ENCODE measurements at places on chromosomes 6 and 20.

GRCh38 chr6:42921801-42922200, 5.9 kb downstream of the PTCRA start:
- no peak for DNase-seq

DNA sequence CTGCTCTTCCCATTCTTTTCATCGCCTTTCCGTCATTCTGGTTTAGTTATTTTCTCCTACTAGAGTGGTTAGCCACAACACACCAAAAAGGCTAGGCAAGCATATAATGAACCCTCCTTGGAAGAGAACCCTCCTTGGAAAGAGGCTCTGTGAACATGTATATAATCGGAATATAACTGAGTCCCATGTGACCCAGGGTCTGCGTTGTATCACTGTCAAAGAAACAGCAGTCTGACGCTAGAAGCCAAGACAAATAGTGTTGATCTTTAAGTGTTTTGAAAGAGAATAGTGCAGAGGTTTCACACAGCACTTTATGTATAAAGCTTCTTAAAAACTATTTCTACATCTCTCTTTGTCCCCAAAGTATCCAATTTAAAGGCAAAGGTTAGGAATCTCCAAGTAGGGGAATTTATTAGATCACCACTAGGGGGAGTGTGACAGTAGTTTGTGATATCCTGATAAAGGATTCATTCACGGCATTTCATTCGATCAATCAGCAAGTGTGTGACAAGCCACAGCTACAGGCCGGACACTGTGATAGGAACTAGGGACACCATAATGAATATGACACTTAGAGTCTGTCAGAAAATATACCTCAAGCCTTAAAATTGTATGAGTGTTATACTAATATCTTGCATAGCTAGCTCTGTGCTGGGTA, 395.3 kb downstream of the CD109 start:
- DNase-seq = no peak

DNA sequence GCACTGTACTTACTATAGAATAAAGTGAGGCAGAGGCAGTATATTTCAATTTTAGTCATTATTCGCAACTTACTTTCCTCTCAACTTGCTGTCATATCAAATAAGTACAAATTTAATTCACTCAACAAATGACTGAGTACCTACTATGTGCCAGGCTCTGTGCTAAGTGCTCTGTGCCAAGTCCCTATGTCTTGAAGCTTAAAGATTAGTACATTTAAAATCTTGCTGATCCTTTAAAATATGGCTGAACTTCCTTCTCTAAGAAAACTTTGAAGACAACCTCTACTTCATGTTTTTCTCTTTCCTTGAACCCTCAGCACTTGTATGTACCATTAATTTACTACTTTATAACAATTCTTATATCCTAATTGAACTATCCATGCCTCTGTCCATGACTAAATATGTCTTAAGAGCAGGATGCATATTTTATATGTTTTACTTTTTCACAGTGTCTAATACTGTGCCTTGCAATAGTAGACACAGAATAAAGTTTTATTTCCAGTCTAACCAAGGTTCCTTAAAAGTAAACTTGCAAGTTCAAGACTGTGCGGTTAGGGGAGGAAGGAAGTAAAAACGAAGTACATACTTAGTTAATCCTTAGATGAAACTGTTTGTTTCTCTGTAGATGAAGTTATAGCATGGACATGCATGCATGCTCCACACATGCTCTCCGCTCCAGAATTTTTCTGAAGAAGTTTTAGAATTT, 10.0 kb upstream of the LATS1 start:
- DNase-seq = no peak

- DNase-seq = no peak
Observed at GRCh38 chr6:124973780-124974179, 11.5 kb downstream of the RNF217 start.

- DNase-seq = no peak
Observed at GRCh38 chr6:111307275-111307858, 175.7 kb downstream of the REV3L start.

DNA sequence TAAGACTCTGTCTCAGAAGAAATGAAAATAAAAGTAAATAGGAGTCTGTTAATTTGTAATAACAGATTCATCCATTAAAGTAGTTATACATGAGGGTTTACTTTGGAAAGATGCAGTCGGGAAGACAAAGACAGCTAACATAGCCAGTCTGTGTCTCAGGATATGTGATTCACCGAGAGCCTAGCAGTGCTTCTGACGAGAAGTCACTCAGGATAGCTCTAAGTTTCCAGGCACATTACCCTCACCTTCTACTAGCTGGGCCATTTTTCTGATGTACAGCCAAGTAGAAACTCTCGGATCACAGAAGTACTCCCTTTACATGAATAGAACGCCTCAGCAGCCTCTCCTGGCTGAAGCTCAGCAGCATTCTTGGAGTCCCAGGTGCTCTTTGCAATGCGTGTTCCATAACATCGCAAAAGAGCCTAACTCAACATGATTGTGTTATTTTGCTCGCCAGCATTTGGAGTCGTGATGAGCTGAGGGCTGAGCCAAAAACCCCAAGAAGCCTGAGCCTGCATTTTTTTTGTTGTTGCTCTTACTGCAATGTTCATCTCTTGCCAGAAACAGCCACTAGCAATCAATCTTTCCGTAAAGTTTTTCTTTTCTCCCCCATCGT, 22.4 kb upstream of the TASP1 start:
- DNase-seq = no peak

- no peak for DNase-seq
Observed at GRCh38 chr20:64234291-64234791, 21.2 kb upstream of the PCMTD2 start.

DNA sequence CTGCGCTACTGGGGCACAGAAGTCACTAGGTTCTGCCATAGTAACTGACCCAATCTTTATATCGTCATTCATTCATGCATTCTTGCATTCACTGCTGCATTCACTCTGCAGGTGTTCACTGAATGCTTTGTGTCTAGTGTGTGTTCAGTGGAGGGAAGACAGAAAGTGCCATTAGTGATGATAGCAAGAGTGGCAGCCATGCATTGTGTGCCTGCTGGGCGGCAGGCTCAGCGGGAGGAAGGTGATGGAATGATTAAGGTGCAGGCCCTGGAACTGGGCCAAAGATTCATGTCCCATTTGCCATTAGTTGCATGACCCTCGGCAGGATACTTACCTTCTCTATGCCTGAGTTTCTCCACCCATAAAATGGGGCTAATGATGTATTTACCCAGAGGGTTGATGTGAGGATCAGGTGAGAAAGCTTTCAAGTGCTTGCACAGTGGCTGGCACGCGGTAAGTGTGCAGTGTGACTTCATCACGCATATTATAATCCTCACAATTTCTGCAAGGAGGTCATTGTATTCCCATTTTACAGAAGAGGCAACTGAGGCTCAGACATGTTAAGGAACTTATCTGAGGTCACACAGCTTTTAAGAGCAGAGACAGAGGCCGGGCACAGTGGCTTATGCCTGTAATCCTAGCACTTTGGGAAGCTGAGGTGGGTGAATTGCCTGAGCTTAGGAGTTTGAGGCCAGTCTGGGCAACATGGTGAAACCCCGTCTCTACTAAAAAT, 40.1 kb downstream of the ITPR3 start:
- no peak for DNase-seq

- DNase-seq = no peak
Observed at GRCh38 chr6:27839626-27840475, 72.3 kb downstream of the OR2B2 start.

GRCh38 chr20:20375862-20376261, 8.0 kb downstream of the INSM1 start:
- DNase-seq = no peak

- DNase-seq = no peak
Observed at GRCh38 chr20:6401893-6402557, 279.2 kb upstream of the FERMT1 start.

DNA sequence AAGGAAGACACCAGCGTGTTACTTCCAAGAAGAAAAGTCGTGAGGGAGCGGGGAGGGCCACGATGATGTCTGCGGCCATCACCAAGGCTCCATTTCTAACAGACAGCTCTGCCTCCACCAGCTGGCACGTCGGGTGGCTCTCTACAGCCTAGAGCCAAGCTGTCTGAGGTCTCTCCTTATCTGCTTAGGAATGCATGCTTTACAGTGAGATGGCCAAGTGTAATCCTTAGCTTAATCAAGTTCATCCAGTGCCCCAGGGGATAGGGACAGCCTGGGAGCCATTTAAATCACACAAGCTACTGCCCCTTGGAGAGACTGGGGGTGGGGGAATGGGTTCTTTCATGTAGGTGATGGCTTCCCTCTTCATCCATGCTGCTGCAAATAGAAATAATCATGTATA, 213.8 kb upstream of the CST7 start:
- no peak for DNase-seq

GRCh38 chr6:116536216-116536621, 9.3 kb downstream of the TRAPPC3L start:
- no peak for DNase-seq

DNA sequence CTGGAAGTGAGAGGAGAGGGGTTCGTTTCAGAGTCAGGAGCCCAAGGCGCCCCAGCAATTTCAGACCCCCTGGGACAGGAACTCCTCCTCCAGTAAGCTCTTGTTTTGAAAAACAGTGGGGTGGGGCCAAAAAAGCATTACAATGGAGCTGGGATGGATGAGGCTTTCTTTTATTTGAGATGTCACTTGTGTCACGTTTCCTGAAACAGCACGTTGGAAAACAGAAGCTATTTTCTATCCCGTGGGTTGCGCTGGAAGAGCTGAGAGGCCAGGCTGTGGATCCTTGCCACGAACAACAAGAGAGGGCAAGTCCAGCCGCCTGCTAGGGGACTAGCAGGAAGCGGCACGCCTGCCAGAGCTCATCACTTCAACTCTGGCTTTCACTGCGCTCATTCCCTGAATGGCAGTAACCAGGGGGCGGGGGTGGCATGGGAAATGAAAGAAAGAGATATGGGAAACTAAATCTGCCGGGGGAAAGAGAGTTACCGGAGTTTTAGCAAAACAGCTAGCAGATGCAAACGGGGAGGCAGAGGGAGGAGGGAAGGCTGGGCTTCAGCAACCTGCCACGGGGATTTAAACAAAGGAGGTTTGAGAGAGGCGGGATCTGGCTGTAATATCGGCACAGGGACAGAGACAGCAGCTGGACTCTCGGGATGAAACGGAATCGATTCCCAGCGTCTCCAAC, 34.6 kb downstream of the GCNT2 start:
- no peak for DNase-seq

DNA sequence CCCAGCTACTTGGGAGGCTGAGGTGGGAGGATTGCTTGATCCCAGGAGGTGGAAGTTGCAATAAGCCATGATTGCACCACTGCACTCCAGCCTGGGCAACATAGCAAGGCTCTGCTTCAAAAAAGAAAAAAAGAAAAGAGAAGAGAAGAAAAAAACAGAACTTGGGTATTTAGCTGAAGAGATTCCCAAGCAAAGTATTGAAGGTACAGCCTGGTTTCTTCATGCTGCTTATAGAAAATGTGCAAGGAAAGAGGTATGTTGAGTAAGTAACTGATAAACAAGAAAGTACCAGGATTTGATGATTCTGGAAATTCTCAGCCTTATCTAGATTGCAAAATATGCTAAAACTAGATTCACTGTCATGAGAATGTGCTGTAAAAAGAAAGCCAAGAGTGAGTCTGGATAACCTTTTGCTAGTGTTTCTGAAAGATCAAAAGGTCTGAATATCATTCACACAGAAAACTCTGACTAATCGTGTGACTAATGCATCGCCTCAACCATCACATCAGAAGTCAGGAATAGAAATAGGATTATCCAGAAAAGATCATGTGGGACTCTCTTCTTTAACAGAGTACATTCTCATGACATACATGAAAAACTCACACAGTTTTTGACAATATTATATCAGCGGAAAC, 32.4 kb upstream of the NOP56 start:
- no peak for DNase-seq

DNA sequence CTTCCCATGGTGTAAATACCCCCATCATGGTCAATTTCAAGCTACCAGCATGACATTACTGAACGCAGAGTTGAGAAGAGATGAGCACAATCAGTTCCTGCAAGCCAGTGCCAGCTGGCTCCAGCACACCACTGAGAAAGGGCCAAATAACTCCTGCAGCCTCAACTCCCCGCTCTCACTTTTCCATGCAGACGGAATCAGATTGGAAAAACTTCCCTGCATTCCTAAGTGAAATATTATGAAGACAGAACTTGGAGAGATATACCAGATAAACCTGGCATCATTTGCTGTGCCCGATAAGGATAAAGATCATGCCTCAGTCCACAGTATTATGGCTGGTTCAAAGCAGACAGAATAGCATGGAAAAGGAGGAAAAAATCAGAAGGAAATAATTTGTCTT, 56.7 kb downstream of the FILIP1 start:
- DNase-seq = no peak

DNA sequence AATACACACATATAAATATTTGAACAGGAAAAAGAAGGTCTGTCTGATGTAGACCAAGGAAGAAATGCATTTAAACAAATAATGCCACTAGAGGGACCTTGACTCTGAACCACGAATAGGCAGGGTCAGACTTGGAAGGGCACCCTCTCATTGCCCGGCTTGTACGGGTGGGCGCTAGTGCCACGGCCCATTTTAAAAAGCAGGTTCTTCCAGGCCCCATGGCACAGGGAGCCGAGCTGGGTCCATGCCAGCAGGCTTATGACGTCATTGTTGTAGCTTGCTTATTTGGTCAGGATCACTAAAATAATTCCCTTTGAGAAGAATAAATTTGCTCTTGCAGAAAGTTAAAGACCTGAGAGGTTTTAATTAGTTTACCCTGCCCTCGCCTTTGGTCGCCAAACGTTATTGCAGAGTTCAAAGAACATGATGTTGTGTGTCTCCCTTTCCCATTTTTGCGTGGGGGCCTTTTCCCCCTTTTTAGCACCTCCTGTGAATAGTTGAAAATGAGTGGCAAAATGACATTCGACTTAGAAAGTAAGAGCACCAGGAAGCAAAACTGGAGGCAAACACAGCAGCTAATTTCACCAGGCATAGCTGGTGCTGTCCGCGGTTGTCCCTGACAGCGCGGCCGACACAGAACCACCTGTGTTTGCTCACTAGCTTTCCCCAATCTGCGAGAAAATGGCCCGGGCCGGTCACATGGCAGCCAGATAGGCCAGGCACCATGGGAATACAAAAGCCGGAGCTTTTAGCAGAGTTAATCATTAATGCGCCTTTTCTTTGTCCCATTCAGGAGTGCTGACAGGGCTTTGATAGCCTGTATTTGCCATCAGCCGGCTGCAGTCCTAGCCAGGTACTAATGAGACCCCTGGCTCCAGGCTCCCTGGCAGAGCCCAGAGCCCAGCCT, 93.8 kb downstream of the FOXA2 start:
- DNase-seq = no peak

DNA sequence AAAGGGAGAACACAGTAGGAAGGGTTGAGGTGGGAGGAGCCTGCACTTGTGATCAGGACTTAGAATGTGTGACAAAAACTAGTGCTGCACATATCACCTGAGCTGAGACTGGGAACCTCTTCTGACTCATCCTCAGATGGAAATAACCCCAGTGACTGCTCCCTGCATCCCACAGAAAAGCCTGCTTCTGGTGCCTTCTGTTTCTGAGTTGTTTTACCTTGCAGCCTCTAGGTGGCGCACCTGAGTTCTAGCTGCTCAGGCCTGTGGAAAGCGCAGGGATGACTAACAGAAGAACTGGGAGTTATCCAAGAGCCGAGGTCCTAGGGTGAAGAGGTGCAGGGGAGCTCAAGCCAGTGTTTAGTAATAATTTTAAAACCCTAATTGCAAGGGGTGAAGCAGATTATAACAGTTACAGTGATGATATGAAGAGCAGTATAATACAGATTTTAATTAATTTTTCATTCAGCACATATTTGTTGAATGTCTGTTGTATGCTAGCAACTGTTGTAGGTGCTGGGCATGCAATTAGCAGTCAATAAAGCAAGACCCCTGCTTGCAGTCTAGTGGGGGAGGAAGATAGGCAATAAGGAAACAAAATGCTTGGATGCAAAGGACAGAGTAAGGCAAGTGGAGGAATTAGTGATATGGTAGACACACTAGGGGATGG, 302.5 kb downstream of the DHX35 start:
- DNase-seq = no peak

- no peak for DNase-seq
Observed at GRCh38 chr6:166614171-166614583, 12.9 kb downstream of the RPS6KA2 start.

Data from activated naive CD4-positive, alpha-beta T cell (primary cell).